Colonic mucosa (tissue), 4 donors: ENCODE measurements at places on chromosomes 3 and 15. TPM values are rescaled to one million over a fixed set of nuclear protein-coding genes. Genes with fewer than 3 reads are reported as not detected.

DNA sequence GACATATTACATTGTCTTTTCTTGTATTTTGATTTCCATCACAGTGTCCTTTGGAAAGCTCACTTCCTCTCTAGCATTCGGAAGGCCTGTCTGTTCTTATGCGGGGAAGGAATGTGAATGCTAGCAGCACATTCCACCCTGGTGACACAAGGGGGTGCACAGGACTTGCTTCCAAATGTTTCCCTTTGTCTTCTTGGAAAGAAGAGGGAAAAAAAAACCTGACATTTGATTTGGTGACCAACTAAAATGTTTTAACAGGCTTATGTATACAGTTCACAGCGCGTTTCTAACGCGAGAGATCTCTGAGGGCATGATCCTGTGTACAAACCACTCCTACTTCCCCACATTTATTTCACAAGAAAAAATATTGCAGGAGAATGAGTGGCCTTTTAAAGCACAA, 107.6 kb upstream of the FXR1 start:
- no peak for DNase-seq

DNA sequence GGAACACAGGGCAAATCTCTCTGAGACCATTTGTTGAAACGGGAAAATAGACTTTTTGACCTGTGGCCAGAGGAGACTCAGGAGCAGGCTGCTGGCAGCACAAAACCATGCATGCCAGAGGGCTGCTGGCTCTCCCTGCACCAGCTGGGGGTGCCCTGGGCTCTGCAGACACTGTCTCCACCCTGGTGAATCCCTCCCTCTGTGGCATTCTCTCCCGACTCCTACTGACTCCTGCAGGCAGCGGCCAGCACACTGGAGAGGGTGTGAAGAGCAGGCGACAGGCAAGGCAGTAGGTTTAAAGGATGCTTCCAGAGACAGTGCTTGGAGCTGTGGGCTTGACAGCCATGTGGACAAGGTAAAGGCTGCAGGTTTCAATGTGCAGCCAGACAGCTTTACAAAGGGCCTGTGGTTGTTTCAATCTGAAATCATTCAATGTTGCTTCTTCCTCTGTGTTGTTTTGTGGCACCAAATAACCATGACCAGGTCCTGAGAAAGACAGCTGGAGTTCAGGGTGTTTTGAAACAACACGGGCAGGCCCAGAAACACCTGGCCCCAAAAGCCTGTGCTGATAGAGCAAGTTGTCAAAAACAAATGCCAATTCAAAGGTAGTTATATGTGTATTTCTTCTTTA, 431.0 kb upstream of the ATP10A start:
- no peak for DNase-seq

DNA sequence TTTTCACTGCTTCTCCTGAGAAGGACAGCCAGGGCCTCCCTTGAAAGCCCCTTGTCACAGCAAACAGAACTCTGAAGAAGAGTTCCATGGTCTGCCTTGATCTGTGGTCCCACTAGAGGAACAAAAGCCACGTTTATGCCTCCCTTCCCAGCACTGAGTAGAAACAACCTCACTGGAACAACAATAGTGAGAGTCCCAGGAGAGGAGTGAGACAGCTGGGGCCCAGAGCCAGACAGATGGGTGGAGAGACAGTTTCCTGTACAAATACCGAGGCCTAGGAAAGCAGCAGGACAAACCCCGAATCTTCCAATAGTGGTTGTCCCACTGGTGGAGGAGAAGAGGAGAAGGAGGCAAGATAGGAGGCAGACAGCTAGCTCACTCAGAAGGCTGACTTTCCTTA, 106.1 kb downstream of the WDR76 start:
- no peak for DNase-seq

Gene RETNLB
- 101 TPM for total RNA-seq

Gene HDGFL3
- total RNA-seq: 16.2 TPM
